ENCODE measurements at places on chromosomes 13 and 19.

GRCh38 chr19:2394442-2395292, 32.7 kb downstream of the TIMM13 start:
- DNase-seq: no peak

DNA sequence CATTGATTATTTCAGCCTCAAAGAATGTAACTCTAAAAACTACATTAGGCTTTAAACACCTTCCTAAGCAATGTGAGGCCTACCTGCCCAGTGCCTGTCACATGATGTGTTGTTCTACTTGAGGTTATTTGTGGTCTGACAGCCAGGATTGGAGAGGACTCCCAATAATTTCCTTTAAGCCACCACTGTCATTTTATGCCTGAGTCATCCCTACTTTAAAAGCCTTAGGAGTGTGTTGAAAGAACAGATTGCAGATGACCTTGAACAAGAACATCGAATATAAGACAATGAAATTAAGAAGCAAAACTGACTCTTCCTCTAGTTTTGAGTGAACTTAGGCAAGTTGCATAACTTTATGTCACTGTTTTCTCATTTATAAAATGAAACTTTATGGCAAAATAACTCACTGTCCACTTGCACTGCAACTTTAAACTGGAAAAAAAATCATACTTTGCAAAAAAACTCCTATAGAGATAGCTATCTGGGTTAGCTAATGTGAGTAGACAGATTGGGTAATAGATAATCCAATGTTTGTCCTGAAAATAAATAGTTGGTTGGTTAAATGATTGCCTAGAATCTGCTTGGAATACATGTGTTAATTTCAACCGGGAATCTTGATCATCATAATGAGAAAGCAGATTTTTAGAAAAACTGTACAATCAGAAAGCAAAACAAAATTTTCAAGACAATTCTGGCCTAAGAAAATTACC, 361.2 kb downstream of the SUCLA2 start:
- no peak for DNase-seq

DNA sequence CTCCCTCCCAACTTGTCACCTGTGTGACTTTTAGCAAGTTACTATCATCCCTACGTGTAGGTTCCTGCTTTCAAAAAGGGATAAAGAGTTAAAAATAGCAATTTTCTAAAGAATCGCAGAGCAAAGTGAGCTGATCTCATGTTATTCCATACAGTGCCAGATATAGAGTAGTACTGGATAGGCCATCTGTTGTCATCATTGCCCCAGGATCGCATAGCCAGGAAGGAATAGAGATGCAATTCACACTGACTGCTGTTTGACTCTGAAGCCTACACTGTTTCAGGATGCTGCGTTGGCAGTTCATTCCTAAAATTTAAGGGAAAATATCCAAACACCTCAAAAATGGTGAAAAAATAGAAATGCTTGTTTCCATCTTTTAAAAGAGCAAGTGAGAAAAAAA, 138.9 kb downstream of the SHISA2 start:
- DNase-seq: no peak

- no peak for DNase-seq
These were observed 82.8 kb downstream of the TSC22D1 start for GRCh38 chr13:44493213-44493812.

DNA sequence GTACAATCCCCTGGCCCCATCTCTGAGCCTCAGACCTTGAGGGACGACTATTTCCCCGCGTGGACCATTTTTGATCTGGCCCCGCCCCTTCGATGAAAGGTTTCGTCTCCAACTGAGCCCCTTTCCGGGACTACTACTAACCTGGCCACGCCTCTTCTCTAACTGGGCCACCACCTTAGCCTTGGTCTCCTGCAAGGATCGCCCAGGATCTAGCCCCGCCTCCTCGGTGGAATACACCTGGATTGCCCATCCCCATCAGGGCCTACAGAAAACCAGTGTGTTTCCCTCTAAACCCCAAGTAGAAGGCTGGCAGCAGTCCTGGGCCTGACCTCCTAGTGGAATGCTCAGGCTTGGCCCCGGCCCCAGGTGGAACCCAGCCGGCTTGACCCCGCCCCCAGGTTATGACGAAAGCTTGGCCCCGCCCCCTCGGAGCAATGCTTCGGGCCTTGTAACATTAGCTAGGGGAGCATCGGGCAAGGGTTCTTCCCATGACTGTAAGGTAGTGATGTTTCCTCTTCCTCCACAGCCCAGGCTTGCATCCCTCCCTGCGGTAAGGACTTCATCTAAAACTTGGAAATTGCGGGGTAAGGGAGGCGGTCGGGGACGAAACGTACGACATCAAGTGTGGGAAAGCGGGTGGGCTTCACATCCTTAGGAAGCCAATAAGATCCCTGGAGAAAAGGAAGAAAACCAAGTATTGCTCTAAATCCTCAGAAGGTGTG, 9.1 kb downstream of the SPACA6 start:
- DNase-seq: peak; percentile 7

- no peak for DNase-seq
These were observed 35.1 kb downstream of the MICU2 start for GRCh38 chr13:21568854-21569253.

- no peak for DNase-seq
These were observed 9.2 kb downstream of the CFD start for GRCh38 chr19:868458-869244.

DNA sequence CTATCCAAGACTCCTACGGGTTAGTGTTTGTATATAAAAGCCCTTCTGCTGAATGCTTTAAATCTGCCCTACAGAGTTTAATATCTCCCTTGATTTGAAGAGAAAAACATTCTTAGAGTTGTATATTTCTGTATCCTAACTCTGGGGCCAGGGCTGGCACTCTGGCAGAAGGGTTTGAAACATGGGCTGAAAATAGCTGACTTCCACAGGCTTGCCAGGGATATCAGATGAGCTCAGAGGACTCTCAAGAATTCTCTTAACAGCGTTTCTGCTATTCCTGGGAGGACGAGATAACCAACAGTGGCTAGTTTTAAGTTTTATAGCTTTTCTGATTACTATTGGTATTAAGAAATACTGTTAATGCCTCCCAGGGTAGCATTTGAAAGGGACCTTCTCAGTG, 127.5 kb downstream of the LIG4 start:
- no peak for DNase-seq

GRCh38 chr19:55209693-55210472, 582 bp upstream of the PTPRH start:
- peak; percentile 91 for DNase-seq
